ENCODE measurements at places on chromosomes 2 and 18.

GRCh38 chr2:205700331-205701132, 18.2 kb downstream of the NRP2 start:
- no peak for DNase-seq

DNA sequence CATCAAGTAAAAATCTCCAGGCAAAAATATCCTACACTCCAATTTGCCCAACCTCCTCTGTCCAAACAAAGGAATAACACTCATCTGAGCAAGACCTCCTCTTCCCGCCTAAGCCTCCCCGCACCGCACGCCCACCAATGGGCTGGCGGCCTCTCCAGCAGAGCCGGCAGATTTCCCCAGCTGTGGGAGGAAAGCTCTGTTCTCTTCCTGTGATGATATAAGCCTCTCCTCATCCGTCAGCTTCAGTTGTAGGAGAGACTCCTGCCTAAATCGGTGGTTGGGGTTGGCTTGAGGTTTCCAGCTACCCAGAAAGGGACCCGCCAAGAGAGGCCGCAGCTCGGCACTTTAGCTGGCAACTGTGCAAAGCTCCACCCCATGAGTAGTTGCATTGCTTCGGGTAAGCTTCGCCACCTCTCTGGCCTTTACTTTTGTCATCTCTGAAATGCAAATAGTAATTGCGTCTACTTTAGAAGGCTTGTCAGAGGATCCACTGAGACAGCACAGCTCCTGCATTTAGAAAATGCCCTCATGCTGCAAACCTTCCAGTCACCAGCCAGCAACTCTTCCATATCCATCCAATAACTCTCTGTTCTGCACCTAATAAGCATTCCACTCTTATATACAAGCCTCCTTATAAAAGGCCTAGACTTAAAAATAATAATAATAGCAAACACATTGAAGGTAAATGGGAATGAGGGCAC, 146.4 kb downstream of the MYT1L start:
- no peak for DNase-seq

- DNase-seq: no peak
Observed at GRCh38 chr18:6374935-6375529, 39.7 kb downstream of the L3MBTL4 start.

DNA sequence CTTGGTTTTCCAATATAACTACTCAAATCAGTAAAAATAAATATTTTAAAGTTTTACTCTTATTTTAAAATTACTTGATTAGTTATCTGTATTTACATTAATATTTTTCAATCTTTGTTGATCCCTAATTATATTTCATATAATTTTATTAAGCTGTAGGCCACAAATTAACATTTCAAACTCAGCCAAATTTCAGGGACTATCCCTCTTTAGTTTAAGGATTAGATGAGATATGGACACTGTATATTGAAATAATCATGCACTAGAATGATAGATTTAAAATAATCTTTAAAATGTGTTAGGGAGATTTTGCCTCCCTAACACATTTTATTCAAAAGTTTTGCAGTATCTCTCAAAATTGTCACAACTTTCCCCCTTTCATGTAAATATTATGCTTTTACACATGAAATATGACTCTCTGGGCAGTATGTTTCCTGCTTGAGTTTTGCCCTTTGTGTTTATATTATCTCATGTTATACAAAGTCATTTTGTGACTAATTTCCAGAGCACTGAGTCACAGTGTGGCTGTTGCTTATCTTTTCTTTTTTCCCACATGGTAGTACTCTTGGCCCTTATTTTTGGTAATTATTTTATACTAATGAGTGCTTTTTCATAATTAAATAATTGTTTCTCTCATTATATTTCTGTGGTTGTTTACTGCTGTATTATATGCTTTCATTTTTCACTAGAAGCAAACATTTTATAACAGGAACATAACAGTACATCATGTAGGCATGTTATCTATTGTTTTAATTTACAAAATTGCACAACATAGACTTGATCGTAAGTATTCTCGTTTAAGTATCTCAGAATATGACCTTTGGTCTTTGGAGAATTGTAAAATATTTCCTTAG, 1.2 kb downstream of the TFPI start:
- DNase-seq: no peak
